ENCODE measurements at places on chromosomes 5 and 9.

DNA sequence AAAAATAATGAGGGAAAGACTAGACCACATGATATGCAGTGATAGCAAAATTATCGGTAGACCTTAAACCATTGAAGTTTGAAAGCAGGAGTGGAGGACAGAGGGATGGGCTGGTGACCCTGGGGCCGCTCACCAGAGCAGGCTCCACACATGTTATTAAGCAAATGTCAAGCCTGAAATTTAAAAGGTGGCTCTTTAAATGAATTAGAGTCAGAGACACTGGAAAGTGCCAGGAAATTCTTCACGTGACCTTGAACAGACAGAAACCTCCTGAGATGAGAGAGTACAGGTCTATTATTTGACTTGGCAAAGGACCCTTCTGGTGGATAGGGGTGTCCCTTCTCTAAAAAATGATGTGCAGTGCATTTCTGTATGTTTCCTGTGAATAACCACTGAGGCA lies 111.0 kb upstream of the CPEB4 start:
- no peak for DNase-seq

- no peak for DNase-seq
Measured at GRCh38 chr9:34385561-34386230, 9.0 kb upstream of the MYORG start.

DNA sequence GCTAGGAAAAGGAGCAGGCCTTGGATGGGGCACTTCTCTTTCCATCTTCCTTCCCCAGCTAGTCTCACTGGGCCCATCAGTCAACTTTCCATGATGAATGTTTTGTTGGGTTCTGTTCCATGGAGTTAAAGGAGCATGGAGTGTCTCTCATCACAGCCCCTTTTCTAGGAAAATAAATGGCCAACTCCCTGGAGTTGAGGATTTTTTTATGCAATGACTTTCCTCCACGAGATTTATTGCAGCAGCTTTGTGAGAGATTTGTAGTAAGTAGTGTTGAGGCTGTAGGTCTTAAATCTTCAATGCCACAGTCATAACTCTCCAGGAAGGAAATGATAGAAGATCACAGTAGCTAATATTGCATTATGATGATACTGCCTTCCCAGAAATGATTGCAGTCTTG lies 45.6 kb upstream of the SLC44A1 start:
- DNase-seq, result no peak

DNA sequence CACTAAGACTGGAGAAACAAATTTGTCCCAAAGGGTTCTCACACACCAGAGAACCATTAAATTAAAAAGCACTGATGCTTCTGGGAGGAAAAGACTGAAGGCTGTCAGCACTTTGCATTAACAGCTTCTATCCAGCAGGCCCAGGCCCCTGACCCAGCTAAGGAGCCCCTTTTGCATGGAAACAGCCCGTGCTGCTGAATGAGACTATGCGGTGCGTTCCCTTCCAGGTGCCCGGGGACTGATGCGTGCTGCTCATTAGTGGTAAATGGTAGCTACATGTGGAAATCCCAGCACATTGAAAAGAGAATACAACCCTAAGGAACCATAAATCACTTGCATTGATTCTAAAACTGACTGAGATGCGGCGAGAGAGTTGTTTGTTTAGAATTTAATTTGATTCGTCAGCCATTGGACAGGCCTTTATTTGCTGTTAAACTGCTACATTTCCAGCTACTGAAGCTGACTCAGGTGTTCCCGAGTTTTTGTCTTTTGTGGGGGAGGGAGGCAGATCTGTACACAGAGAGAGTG lies 351.0 kb upstream of the SLC24A2 start:
- no peak for DNase-seq

GRCh38 chr5:66247176-66247960 lies 103.3 kb downstream of the SREK1 start:
- DNase-seq, result peak; percentile 52

Data from H54 (cell line).